ENCODE measurements at places on chromosomes 1 and 21.

DNA sequence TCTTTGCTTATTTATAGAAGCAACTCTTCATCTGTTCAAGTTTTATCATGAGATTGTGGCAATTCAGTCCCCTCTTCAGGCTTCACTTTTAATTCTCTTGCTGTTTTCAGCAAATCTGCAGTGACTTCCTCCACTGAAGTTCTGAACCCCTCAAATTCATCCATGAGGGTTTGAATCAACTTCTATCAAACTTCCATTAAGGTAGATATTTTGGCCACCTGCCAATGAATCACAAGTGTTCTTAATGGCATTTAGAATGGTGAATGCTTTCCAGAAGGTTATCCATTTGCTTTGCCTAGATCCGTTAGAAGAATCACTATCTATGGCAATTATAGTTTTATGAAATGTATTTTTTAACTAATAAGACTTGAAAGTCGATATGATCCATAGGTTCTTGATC, 946.7 kb upstream of the B3GALT2 start:
- DNase-seq, result no peak

- DNase-seq, result peak; percentile 37
Measured at GRCh38 chr21:39315603-39316445, 2.4 kb upstream of the BRWD1 start.

- no peak for DNase-seq
Measured at GRCh38 chr1:201539561-201540431, 869 bp downstream of the NAV1 start.

DNA sequence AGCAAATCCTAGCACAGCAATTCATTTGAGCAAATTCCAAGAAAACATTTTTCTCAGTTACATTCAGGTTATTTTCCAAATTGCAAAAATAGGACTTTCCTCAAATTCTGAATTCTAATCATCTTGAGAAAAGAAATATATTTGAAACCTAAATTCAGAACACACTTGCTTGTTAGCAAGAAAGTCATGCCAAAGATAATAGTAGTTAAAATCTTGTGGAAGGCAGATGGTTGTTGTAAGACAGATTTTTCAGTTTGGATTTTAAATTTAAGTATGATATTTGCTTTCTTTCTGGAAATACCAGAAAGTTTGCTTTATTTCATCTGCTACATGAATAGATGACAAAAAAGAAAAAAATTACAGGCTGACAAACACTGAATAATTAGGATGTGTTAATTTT, 29.1 kb downstream of the SNX7 start:
- no peak for DNase-seq

- DNase-seq, result no peak
Measured at GRCh38 chr1:15353839-15354579, 55.7 kb upstream of the EFHD2 start.

GRCh38 chr1:98344731-98345130, 316.8 kb upstream of the SNX7 start:
- DNase-seq, result no peak

Measured in CD4-positive, alpha-beta T cell treated with Interleukin-1 beta for 1 hour (primary cell).